ENCODE measurements at places on chromosomes 5 and 9.
A peak's percentile ranks its signal among the peaks of the same experiment; 100 is the strongest.

DNA sequence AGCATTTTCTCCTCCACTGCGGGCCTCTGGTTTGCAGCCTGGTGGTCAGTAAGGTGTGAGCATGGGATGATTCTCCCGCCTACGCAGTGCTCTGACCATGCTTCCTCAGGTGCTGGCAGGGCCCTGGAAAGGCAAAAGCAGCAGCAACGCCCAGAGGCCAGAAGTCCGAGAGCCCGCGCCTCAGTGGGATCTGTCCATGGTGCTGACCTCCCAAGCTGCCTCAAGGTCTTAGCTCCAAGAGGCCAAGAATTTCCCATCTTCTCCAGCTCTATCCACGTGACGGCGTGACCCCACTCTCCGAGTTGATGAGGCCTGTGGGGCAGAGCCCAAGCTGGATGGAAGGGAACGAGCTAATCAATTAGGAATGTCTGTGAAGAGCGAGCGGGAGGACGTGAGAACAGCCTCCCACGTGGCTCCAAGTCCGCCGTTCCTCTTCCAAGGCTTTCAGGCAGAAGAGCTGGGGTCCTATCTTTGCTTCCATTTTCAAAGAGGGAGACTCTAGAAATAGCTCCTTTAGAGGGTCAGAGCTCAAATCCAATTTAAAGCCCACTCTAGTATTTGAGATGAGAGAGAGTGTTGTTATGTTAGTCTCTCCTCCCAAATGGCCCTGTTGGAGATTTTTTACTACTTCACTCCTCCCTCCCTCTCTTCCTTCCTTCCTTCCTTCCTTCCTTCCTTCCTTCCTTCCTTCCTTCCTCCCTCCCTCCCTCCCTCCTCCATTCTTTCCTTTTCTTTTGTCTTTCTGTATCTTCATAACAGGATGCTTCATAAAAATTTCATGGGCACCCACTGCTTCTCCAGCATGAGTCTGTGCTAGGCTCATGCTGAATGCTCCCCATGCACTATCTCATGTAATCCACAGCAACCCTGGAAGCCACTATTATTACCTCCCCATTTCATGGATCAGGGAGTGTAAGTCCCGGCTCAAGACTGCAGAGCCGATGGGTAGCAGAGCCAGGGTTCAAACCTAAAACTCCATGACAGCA, 69.3 kb downstream of the OLFM1 start:
- DNase-seq: peak; percentile 81

GRCh38 chr9:9483175-9483574, 1129.6 kb downstream of the PTPRD start:
- no peak for DNase-seq

DNA sequence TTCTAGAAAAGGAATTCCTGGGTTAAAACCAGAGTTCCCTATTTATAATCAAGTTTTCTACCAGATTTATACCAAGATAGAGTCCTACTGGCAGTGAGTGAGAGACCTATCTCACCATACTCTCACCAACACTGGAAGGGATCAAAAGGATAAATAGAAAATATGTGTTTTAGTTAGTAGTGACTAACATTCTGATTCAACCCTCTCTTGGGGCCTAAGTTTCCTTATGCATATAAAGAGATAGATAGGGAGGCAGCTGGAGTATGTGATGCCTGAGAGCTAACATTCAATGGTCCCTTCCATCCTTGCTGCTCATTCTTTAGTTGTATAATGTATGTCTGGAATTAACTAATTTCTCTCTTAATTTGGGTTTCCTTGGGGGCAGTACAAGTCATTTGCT, 32.0 kb downstream of the CKMT2 start:
- no peak for DNase-seq

DNA sequence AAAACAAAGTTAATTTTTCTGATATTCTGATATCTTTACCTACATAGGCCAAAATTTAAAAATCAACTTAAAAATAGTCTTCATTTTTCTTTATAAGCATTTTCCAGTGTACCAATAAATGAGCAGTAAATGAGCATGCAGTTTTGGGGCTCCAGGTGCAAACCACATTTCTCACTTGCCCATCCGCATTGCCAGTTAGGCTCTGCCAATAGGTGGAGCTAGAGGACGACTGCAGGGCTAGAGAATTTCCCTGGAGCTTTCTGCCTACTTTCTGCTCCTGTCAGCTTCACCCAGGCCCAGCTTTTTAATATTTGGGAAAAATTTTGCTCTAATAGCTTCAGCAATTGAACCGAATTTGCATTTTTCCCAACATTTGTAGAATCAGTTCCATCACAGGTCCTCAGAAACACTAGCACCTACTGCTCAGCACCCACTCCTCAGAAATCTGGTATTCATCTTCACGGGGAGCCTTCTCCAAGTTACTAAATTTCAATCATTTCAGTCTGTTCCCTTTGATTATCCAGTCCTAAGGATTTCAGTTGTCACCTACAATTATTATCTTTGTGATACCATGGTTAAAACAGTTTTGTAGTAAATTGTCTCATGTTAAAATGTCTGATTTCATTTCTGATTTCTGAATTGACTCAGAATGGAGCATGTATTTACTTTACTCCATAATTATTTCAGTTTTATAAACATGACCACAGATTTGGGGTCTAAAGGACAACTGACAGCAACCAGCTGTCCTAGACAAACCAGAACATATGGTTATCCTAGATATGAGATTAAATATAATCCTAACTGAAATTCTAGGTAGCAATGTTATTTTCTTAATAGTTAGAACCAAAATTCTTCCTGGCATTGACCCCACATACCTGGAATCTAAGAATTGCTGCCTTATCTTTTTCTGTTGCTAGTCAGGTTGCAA, 104.6 kb upstream of the FAM174A start:
- no peak for DNase-seq

DNA sequence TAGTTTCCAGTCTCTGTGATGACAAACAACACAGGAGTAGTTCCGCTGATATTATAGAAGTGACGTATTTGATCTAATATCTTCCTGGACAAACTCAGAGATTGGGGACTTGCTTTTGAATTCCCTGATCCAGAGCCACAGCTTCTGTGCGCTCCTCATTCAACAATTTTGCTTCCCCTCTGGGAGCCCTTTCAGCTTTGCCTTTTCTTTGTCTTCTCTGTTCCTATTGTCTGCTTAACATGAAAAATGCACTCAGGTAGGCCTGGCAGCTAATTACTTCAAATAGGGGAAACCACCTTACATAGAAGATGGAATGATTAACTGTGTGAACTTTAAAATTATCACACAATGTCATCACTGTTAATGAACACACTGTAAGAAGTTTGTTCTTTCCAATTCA, 192.9 kb downstream of the EPB41L4A start:
- DNase-seq: no peak

- no peak for DNase-seq
Observed at GRCh38 chr5:35902046-35902672, 36.3 kb downstream of the CAPSL start.

DNA sequence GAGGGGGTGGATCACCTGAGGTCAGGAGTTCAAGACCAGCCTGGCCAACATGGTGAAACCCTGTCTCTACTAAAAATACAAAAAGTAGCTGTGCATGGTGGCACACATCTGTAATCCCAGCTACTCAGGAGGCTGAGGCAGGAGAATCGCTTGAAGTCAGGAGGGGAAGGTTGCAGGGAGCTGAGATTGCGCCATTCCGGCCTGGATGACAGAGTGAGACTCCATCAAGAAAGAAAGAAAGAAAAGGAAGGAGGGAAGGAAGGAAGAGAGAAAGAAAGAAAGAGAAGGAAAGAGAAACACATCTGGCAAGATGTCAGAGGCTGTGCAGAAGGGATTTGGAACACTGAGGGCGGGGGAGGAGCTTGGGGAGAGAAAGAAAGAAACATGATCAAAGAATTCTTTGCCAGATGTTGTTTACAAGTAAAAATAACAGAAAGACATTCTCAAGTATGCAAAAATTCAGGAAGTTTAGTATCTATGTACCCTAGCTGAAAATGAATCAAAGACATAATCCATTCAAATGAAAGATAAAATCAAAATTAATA, 93.7 kb downstream of the AK8 start:
- DNase-seq: no peak

DNA sequence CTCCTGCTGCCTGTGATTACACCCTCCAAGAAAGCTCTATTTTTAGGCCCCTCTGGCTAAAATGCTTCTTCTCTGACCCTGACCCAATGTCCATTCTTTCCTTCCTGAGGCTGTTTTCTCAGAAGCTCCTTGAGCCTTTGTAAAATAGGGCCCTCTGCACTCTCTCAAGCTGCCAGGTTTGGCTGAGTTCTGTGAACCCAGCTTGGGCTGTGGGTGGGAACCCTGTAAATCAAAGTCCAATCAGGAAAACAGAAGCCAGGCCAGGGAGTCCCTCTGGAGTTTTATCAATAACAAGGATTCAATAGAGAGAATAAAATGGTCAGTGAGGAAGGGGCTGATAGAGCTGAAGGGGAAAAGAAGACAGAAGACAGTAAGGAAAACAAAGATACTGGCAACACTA, 43.7 kb upstream of the ERCC6L2 start:
- DNase-seq: no peak

GRCh38 chr5:115265220-115265619, 2.5 kb upstream of the PGGT1B start:
- no peak for DNase-seq

Measured in left forelimb (tissue), 1 donor.